ENCODE measurements at places on chromosomes 6 and 20. TPM values are rescaled to one million over a fixed set of nuclear protein-coding genes. Genes with fewer than 3 reads are reported as not detected.
A peak's percentile ranks its signal among the peaks of the same experiment; 100 is the strongest.

- DNase-seq, result no peak
Observed at GRCh38 chr20:47352332-47353238, 3.9 kb downstream of the ZMYND8 start.

DNA sequence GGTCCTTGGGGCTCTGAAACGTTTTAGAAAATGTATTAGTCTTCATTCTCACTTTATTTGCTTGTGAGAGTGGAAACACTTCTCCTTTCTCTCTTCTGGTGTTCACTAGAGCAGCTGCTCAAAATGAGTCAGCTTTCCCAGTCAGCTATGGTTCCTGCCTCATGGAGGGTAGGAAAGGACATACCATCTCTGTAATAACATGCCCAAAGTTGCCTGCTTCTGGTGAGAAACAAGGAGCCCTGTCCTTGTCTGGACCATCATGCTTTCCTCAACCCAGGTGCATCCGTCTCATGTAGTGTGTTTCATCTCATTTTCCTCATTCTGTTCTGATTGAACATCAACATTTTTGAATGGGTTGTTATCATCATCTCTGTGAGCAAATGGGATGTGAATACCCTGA, 17.1 kb upstream of the TINAG start:
- DNase-seq, result peak; percentile 70

GRCh38 chr6:131998255-131998982, 47.2 kb upstream of the CCN2 start:
- peak; percentile 22 for DNase-seq

DNA sequence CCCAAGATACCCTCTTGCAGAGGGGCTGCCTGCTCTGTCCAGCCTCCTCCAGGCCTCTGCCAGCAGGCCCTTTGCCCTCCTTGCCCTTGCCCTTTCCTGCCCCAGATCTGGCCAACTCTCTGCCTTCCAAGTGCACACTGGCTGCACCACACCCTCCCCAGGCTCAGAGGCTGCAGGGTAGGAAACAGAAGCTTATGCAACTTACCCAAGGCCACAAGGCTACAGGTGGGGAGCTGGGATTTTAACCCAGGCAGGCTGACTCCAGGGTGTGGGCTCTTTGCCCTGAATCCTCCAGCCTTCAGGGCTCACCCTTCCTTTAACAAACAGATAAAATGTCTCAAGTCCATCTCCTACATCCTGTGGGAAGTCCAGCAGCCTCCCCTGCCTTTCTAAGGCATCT, 14.5 kb upstream of the TRAF3IP2 start:
- DNase-seq, result no peak

DNA sequence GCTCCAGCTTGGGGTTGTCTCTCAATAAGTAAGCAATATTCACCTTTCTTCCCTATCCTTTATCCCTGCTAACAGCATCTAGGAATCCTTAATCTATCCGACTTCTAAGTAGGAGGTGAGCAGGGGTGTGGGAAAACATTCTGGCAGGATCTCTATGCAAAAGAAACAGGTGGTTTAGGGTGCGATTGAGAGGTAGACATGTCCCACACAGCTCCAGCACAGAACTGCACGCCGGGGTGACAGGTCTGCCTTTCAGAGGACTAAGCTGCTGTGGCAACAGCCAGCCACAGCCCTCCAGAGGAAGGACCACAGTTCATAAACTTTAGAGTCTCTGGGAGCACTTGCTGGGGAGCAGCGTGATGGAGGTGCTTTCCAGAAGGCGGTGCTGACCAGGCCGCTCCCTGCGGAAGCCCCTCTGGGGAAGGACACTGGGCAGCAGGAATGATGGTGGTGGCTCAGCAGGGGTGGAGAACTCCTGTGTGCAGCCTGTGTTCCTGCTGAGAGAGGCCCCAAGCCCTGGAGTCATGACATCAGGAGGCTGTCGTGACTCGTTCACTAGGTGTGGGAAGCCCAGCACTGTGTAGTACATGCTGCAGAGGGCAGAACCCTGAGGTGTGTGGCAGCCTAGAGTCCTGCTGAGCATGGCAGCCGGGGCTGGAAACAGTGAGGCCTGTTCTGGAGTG, 509.6 kb downstream of the PRKN start:
- no peak for DNase-seq

DNA sequence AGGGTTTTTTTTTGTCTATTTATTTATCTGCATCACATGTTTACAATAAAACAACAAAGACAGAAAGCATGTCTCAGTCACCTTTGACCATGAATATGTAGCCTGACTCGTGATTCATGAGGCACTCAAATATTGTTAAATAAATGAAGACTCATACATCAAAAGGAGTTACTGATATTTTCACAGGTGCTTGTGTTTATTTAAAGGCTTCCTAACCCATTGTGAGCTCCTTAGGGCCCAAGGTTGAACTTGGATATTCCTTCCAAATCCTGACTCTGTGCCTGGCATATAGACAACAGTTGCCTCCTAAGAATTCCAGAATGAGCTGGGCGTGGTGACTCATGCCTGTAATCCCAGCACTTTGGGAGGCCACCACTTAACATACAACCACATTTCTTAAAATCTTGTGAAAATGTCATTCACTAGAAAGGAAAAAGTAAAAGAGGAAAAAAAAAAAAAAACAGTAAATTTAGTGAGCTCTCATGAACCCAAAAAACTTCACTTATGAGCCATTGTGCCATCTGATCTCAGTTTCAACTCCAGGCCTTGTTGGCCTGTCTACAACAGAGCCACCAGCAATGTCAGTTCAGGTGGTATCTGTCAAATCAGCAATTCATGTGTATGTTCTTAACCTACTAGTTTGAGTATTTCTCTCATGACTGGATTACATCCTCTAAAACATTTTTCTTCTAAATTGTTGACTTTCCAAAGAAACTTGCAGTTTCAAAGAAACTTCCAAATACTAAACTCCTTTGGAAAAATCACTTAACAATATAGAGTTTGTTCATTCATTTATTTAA, 162.7 kb upstream of the MARCKS start:
- peak; percentile 59 for DNase-seq

DNA sequence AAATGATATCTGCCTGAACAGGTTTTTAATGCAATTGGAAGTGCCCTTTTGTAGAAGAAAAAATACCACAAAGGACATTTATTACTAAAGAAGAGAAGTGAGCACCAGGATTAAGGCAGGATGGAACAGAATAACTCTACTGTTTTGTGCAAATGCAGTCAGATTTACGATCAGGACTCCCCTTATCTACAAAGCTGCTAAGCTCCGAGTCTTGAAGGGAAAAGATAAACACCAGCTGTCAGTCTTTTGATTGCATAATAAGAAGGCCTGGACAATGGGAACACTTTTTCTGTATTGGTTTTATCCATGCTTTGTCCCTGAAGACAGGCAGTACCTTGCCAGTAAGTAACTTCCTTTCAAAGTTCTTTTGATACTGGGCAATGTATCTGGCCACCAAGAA, 797.9 kb upstream of the SLC35B3 start:
- no peak for DNase-seq

DNA sequence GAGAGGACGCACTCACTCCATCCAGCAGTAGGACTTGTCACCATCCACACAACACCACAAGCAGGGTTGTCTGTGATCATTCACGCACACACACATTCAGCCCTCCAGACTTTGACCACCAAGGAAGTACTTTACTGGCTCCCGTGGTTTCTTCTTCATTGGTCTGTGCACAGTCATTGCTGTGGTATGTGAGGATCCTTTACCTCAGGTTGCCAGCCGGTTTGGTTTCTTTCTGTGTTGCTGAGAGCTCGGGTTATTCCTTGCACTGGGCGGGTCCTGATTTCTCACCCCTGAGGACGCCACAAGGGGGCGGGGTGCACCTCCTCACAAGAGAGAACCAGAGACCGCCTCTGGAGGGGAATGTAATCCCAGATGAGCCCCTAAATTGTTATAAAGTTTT, 11.2 kb downstream of the SLC35A1 start:
- DNase-seq, result peak; percentile 43

CLIC5 gene
- total RNA-seq, result not detected

Measured in IMR-90 (cell line).